ENCODE measurements at places on chromosomes 11 and 22.

- DNase-seq = no peak
Measured at GRCh38 chr22:37996079-37996478, 11.7 kb upstream of the SOX10 start.

DNA sequence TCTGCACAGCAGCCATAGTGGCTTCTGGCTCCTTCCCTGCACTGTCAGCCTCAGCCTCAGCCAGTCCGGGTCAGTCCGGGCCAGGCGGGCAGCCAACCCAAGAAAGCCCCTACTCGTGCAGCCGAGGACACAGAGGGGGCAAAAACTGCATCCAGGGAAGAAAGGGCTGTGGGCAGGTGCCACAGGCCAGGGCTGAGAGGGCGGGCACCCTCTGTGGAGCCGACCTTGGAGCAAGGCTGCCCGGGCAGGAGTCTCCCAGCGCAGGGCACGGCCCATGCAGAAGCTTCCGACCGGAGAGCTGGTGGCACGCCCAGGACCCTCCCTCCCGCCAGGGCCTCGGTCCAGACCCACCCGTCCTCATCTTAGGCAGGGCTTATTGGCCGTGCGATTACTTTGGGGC is 10.5 kb upstream of the TH start:
- DNase-seq = no peak

DNA sequence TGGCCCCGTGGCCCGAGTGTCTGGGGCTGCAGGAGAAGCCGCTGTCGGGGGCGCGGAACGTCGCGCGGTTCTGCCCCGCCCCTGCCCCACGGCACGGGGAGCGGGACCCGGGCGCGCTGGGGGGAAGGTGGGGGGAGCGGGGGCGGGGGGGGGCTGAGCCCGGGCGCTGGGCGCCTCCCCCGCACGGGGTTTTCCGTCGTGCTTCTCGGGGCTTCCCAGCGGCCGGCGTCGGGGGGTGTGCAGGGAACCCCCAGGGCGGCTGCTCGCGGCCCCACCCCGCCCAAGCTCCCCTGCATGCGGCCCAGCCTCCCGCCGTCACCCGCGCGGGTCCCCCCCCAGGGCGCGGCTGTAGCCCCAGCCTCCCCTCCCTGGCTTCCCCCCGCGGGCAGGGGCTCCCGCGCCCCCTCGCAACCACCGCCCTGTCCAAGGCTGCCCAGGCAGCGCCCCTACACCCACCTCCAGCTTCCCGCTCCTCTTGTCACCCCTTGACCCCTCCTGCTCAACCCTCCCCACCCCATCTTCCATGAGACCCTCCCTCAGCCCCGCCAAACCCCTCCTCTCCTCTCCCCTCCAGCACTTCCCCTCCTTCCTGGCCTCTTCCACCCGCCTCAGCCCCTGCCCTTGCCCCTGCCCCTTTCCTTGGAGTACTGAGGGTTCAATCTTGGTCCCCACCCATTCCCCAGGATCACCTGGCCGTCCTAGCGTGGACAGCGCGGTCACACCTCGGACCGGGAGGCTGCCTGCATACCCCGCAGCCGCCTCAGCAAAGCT is 1.7 kb downstream of the IL17REL start:
- DNase-seq = no peak

DNA sequence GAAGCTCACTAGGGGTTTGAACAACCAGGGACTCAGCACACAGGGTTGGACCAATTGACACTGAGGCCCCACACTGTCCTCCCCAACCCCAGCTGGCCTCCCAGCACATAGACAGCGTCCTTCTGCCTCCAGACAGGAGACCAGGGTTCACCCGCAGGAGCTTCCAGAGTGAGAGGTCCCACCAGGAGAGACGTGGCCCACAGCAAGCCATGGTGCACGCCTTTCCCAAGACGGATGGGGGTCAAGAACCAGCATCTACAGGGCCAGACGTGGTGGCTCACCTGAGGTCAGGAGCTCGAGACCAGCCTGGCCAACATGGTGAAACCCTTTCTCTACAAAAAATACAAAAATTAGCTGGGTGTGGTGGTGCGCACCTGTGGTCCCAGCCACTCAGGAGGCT is 12.1 kb upstream of the SIGIRR start:
- no peak for DNase-seq

GRCh38 chr11:45605051-45605450 is 60.4 kb downstream of the CHST1 start:
- DNase-seq = no peak

- DNase-seq = no peak
Measured at GRCh38 chr11:2367266-2368160, 9.6 kb upstream of the CD81 start.

- DNase-seq = no peak
Measured at GRCh38 chr11:18171377-18172000, 1.1 kb upstream of the MRGPRX4 start.

DNA sequence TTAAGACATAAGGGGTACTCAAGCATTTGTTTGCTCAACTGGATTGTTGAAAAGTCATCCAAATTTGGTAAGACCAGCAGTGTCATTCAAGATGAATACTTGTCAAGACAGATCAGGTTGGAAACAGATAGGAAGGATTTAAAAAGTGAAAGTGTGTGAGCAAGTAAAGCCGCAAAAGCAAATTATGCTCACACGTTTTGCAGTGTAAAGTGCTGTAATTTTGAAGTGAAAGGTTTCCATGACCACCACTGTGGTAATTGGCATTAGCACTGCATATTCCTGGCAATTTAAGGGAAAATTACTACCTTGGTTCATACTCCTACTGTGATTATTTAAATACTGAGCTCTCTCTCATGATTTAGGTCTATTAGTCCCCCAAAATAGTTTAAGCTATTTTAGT is 704.1 kb upstream of the CCDC179 start:
- DNase-seq = no peak

GRCh38 chr11:70303070-70303469 is 32.6 kb downstream of the PPFIA1 start:
- no peak for DNase-seq

- no peak for DNase-seq
Measured at GRCh38 chr11:110992481-110992880, 253.0 kb upstream of the POU2AF2 start.

GRCh38 chr22:28629420-28630176 is 50.0 kb downstream of the TTC28 start:
- no peak for DNase-seq

DNA sequence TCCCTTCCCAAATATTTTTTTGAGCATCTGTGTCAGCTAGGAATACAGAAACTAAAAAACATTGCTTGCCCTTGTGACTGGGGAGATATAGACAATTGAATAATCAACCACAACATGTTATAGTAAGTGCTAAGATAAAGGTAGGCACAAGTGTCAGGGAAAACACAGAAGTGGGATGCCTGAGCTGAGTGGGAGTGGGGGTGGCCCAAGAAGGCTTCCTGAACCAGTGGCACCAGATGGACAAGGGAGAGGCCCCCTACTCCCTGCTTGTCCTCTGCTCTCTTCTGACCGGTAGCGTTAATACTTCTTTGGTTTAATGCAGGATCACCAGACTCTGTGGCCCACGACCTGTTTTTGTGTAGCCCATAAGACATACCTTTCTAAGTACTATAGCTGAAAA is 48.8 kb downstream of the PACS1 start:
- no peak for DNase-seq

DNA sequence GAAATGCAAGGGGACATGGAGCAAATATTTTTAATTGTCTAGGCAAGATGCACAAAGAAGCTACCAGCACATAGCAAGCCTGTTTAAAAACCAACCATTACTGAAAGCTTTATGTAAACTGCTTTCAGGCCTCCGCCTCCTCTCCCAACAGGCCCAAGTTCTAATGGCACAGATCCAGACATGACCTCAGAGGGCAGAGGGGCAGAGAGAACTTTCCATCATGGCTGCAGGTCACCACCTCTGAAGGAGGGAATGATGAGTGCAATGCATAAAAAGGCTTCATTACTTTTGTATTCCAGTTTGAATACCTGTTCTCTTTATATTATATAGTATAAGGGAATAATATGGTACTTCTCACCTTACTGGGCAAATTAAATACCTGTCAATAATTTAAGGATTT is 15.2 kb downstream of the DDX17 start:
- no peak for DNase-seq

DNA sequence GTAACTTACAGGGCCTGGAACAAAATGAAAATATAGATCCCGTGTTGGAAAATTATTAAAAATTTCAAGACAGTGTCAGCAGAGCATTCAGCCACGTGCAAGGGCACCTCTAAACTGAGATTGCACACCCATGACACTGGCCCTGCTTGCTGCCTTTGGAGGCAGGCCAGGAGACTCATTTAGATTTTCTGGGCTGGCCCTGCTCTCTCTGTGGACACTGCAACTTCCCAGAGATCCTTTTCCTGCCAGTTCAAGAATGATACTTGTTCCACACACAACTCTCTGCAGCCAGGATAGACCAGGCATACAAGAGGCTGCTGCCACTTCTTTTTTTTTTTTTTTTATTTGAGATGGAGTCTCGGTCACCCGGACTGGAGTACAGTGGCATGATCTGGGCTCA is 56.7 kb upstream of the PTPRJ start:
- DNase-seq = no peak

- DNase-seq = no peak
Measured at GRCh38 chr22:19913337-19913936, 28.1 kb upstream of the COMT start.

DNA sequence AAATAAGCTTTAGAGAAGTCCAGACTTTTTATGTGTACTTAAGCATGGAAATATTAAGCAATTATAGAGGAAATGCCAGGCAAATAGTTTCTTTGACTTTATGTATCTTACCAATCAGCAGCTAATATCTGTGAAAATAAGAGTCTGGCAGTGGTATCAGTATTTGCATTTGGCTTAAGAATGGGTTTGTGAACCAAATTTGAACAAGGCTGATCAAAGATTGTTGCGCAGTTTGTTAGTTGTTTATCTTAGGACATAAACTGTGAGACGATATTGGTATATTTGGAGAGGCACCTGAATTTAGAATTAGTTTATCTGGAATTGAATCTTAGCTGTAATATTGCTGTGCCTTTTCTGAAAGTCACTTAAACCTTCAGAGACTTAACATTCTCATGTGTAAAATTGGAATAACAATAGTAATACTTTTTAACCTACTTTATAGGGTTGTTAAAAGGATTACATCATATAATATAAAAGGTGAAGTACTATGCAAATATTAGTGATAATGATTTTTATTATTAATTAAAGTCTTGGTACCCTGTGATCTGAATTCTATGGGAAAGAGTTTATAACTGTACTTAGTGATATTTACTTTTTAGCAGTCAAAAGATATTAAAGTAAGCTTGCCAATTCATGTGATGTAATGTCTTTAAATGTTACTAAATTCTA is 66.4 kb downstream of the DYNC2H1 start:
- DNase-seq = no peak

DNA sequence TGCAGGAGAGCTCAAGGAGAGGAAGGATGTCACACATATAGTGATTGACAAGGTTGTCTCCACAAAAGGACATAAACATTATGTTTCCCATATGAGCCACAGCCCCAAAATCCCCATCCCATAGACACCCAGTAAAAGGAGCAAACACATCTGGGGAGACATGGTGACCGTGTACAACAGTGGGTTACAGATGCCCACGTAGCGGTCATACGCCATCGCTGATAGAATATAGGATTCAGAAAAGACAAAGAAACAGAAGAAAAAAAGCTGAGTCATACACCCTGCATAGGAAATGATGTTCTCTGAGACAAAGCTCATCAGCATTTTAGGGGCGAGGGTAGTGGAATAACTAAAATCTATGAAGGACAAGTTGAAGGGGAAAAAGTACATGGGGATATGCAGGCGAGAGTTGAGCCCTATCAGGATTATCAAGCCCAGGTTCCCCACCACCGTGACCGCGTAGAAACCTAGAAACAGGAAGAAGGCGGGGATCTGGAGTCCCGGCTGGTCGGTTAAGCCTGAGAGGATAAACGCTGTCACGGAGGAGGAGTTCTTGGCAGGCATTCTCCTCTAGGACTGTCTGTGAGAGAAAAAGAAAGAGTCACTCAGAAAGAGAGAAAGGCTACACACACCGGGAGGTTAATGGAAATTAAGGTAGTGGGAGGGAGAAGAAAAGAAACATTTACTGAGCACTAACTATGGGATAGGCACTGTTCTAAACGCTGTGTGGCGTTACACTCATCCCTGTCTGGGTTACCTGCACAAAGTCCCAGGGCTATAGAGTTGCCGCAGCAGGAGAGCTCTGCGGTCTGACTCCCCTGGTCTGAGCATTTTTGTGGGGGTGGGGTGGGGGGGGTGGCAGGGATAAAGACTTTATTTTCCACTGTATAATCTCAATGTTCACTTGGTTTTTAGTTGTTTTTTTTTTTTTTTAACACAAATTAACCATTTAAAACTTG is 36.1 kb upstream of the OR8B8 start:
- DNase-seq = no peak

DNA sequence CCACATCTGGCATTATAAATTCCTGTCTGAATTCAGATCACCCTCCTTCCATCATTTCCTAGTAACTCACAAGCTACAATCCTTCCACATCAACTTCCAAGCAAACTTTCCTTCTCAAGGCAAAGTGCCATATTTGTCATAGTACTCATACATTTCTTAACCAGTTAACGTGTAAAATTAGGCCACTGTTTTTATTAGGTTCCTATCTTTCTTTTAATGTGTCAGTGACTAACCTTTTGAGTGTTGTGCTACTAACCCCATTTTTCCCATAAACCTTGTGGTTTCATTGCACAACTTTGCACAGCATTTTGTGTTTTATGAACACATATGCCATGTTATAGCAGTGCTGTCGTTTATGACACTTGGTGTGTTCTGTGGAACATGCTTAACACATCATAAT is 90.1 kb downstream of the KIF18A start:
- no peak for DNase-seq

GRCh38 chr11:59259867-59260475 is 47.2 kb upstream of the MPEG1 start:
- DNase-seq = no peak

- DNase-seq = no peak
Measured at GRCh38 chr11:117770061-117770460, 27.0 kb downstream of the DSCAML1 start.

DNA sequence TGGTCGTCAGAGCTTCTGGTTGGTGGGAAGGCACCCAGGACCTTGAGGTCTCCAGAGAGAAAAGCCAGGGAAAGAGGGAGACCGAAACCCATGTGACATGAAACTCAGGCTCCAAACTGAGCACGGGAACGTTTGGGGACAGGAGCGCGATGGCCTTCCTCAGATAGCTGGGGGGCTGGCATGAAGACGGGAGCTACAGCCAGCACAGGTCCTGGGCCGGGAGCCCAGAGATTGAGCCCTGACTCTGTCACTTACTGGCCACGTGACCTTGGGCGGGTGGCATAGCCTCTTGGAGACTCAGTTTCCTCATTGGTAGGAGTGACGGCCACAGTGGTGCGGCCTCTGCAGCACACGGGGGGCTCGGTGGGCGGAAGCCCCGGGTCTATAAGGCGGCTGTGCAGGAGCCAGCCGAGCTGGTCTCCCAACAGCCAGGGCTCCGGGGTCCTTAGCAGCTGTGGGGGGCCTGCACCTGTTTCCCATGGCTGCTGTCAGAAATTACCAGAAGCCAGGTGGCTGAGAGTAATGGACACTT is 36.4 kb upstream of the PPP6R3 start:
- no peak for DNase-seq

- DNase-seq = no peak
Measured at GRCh38 chr11:59962107-59962482, 1.7 kb upstream of the OOSP4A start.

All from SIG-M5 (cell line).